ENCODE measurements at places on chromosomes 3 and 15.

DNA sequence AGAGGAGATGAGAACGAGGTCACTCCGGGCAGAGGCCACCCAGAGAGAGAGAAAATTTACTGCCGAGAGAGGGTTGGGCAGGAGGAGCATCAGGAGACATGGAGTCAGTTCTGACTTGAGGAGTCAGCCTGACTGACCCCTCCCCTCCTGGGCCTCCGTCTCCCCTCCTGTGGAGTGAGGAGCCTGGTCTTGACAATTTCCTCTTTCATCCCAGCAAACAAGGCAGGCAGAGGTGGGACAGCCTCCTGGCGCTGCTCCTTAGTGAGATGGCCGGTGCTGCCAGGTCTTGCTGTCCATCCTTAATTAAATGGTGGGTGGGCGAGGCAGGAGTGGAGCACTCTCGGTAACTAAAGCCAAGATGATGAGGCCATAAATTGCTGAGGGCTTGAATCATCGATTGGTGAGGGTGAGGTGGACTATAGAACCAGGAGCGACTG, 60.6 kb downstream of the CYP11A1 start:
- no peak for DNase-seq

DNA sequence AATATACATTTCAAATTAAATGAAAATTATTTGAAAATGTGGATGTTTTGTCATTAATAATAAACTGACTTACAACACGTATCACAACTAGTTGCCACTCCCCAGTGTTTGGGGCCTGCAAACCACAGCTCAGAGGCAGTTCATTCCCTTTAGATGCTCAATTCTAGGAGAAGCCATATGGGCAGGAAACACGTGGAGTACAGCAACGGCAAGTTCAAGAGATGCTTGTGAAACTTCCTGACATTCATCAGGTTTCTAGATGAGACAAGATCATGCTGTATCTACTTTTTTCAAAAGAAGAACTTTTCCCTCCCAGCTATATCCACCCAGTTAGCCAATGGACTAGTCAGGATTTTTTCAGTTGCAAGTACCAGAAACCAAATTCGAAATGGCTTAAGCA, 17.6 kb upstream of the PLA2G4D start:
- DNase-seq: no peak

DNA sequence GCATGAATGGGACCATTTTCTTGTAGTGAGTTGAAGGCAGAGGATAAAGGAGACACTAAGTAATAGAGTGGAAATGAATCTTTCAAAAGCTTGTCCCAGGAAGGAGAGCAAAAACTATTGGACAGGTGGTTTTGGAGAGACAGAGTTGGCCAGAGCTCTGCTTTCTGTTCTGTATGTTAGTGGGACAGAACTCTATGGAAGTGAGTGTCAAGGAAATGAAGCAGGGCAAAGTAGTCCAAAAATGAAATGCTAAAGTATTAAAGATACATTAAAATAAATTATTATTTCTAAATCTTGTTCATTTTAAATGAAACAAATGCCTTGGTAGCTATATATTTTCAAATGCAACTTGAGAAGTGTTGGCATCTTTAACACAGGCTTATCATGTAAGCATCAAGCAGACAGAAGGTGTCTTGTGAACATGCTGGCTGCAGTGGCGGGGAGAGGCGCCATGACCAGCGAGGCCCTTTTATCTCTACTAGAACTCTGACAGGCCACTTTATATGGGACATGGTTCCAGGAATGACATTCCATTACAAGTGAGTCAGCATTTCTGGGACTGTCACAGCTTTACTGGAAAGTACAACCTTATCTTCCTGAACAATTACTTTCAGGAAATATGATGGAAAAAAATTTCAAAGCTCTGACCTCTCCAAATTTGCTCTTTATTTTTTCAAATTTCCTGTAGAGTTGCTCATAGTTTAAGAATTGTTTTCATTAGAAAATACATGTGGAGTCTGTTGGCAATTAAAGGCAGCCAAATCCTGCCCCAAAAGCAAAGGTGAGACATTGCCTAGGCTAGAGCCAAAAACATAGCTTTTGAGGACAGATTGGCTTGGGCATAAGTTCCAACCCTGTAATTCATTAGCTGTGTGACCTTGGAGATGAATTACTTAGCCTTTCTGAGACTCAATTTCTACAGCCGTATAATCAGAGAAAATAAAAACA, 106.5 kb downstream of the ECT2 start:
- no peak for DNase-seq

DNA sequence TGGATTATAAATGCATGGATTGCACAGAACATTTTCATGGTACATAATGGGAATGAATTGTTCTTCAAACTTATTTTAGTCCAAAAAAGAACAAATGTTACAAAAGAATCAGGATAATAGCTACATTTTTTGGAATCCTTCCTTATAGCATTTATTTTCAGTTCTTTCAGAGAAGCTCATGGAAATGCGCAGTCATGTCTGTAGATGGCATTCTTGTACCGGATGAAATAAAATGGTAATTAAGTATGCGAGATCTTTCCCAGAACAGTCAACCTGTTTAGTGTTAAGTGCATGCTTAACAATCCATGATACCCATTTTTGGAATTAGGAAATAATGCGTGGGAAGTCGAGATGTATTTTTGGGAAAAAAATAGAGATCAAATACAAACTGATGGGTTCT, 38.2 kb upstream of the GOLGA8B start:
- DNase-seq: peak; percentile 3

- no peak for DNase-seq
Measured at GRCh38 chr3:165347526-165347925, 151.3 kb upstream of the SLITRK3 start.

DNA sequence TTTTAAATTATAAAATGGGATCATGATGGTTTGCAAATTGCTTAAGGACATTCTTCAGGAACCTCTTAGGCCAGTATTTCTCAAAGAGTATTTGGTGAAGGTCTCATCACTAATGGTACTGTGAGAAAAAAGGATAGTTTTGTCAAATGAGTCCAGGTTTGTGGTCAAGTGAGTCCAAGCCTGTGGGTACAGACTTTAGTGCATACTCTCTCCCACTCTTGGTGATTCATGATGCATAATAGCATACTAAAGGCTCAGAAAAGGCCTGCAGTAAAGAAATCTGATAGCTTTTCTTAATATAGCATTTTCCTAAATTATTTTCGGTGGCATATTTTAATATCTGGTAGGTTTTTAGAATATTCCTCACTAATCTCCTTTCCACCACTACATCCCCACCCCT, 20.0 kb downstream of the BOC start:
- no peak for DNase-seq

DNA sequence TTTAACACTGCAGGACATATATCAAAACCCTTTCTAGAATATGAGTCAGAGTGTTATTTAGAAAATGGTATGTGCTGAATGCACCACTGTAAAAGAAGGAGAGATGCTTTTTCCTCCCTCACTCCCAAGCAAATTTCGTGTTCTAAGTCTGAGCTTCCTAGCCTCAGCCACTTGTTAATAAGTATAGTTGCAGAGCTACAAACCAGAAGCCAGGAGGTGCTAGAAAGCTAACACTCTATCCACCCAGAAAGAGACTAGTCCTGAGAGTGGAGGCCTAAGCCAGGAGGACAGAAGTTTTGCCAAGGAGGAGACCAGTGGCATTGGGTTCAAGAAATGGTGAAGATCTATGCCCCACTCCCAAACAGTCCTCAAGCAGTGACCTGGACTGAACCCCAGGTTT, 40.5 kb upstream of the GYG1 start:
- no peak for DNase-seq

- DNase-seq: no peak
Measured at GRCh38 chr3:122000936-122001605, 21.0 kb downstream of the ILDR1 start.

GRCh38 chr3:3636815-3637214, 162.4 kb upstream of the LRRN1 start:
- no peak for DNase-seq

DNA sequence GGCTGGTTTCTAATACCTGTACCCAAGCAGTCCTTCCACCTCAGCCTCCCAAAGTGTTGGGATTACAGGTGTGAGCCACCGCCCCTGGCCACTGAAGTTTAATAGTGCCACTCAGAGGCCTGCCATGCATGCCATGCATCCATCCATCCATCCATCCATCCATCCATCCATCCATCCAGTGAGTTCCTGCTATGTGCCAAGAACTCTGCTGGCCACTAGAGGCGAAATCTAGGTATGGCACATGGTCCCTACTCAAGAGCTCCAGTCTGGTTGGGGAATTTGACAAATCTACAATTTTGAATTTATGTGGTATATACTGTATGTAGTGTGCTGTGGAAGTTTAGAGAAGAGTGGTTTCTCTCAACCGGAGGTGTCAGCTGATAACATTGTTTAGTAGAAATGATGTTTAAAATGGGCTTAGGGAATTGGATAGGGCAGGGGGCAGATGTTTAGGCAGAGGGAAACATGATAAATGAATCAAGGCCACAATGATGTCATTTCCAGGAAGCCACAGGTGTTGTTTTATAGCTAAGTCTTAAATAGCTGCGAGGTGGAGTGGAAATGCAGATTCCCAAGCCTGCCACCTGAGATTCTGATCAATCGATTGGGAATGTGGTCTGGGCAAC, 384.4 kb upstream of the C2CD4B start:
- DNase-seq: peak; percentile 12

DNA sequence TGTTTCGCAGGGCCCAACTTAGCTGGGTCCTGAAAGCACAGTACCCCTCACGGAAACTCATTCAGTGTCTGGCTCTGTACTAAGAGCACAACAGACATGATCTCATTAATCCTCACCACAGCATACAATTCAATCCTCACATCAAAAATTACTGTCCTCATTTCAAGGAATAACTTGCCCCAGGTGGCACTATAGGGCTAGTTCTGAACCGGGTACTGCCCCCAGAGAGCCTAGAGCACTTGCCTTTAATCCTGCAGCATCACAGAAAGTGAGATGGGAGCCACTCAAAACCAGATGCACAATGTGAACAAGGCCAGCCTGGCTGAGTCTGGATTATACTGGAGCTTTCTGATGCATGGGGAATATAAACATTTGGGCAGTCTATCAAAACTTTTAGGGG, 122.6 kb downstream of the OSBPL10 start:
- DNase-seq: peak; percentile 20

DNA sequence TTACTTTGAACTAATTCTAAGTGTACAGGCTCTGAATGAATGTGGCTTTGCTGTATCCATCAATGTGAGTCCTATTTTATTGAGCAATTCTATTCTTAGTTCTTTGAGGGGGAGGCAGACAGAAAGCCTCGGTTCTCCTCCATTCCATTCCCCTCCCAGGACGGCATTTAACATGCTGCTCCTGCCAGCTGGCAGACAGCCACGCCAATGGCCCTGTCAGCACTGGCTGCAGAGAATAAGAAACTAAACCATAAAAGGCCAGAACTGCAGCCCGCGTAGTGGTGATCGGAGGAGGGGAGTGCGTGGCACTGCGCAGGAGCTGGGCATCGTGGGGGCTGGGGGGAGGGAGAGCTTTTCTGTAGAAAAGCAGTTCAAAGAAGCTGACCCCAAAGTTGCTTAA, 76.0 kb upstream of the HACD2 start:
- DNase-seq: peak; percentile 82

GRCh38 chr3:16136055-16136454, 38.4 kb upstream of the GALNT15 start:
- DNase-seq: no peak

DNA sequence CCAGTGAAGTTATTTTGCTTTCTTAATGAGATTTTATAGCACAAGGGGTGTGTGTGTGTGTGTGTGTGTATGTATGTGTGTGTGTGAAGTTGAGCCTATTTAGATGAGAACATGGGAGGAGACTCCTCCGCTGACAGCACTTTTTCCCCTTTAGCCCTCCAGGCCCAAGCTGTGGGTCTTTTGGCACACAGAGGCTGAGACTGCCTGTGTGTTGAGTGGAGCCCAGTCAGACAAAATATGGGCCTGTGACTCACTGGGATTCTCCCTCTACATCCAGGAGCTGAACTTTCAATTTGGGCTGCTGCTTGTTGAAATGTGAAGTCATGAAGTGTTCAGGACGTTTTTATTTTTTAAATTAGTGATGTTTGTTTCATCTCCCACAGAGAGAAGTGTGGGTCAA, 108.0 kb downstream of the MFSD1 start:
- no peak for DNase-seq

DNA sequence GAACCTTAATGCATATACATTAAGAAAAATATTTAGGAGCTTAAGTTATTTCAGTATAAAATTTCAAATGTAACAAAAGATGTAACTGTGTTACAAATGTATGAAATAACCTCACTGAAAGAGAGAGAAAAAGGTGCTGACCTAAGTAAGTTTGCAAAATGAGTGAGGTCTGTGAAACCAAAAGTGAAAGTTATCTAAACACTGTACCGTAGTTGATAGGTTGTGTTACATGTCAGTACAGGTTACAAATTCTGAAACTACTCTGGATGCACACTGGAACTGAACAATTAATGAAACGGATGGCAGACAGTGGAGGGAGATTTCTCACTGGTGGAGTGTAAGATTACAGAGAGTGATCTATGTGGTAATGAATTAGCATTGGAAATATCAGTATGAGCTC, 420.7 kb downstream of the ZNF385D start:
- no peak for DNase-seq

GRCh38 chr15:92009162-92009561, 155.7 kb downstream of the SLCO3A1 start:
- DNase-seq: no peak

DNA sequence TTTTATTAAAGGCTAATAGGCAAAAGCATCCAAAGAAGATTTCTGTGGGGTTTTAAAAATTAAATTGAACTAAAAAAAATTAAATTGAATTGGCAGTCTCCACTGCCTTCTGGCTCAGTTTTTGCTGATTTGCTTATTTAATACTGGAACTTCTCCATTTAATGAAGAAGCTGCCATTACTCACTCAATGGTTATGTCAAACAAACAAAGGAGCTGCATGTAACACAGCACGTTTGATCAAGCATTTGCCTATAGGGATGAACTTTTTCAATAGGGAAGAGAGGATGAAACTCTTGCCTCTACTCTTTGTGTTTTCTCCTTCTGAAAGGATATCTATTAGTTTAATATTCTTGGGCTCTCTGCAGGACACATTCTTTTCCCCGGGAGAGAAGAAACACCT, 4.8 kb upstream of the HCLS1 start:
- no peak for DNase-seq

DNA sequence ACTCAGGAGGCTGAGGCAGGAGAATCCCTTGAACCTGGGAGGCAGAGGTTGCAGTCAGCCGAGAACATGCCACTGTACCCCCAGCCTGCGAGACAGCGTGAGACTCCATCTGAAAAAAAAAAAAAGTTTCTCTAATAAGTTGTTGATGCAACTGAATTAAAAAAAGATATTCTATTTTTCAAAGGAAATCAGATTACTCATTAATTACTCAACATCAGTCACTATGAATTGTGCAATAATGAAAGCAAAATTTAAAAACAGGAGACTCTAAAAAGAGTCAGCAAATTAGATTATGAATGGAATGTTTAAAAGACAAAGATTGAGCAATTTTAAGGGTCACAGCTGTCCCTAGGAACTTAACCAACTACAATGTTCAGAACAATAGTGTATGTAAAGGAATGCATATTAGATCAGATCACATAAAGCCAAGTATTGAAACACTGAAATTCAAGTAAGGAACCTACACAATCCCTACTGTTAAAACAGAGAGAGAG, 60.2 kb upstream of the SLC4A7 start:
- DNase-seq: no peak

DNA sequence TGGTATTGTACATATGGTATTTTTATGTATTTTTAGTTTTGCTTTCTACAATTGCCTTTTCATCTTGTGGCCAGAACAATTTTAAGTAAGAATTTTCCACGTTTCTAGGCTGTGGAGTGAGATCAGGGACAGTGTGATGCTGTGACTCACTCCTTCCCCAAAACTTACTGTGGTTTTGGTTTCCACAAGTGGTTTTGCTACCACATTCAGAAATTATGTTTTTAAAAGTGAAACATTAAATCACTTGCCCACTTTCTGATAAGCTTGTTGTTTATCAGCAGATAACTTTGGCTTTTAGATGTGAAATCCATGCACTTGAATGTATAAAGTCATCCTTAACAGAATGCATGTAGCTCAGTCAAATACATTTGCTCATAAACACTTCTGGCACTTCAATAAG, 192.2 kb upstream of the THRB start:
- DNase-seq: no peak
